ENCODE measurements at places on chromosomes 3 and 15.
A peak's percentile ranks its signal among the peaks of the same experiment; 100 is the strongest.

DNA sequence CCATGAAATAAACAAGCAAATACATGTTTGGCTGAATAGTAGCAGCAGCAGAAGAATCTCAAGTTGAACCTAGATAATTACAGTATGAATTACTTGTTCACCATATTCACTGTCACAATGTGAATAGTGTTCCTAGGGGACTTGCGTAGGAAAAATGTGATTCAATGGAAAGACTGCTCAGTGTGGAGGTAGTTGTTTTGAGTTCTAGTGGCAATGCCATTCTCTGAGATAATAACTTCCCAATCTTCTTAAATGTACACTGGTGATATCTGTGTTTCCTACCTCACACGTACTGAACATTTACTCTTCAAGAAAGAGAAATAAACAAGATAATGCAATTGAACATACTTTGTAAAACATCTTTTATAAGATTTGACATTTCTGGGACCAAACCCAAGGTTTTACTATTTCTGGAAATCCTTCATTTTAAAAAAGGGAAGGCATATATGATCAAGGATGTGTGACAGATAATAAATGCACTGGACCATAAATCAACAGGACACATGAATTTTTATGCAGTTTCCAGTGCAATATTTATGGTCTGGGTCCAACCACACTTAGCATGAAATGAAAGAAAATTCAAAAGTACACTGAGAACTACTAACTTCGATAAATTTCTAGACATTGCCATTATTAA, 598.3 kb upstream of the ZNF385D start:
- H3K27me3 ChIP-seq = no peaks in the 10 kb centered on the region
- H3K4me1 ChIP-seq = no peaks in the 10 kb centered on the region
- no peaks in the 10 kb centered on the region for H3K36me3 ChIP-seq
- DNase-seq = no peak
- no peak overlapping the region for H3K4me3 ChIP-seq

GRCh38 chr15:76330080-76330680, 6.4 kb upstream of the ISL2 start:
- peaks cover 2% of the 10 kb centered on the region for H3K4me1 ChIP-seq
- H3K4me3 ChIP-seq = no peak overlapping the region
- peaks cover 54% of the 10 kb centered on the region for H3K27me3 ChIP-seq
- DNase-seq = no peak
- no peaks in the 10 kb centered on the region for H3K36me3 ChIP-seq
- H3K27ac ChIP-seq = no peak overlapping the region

DNA sequence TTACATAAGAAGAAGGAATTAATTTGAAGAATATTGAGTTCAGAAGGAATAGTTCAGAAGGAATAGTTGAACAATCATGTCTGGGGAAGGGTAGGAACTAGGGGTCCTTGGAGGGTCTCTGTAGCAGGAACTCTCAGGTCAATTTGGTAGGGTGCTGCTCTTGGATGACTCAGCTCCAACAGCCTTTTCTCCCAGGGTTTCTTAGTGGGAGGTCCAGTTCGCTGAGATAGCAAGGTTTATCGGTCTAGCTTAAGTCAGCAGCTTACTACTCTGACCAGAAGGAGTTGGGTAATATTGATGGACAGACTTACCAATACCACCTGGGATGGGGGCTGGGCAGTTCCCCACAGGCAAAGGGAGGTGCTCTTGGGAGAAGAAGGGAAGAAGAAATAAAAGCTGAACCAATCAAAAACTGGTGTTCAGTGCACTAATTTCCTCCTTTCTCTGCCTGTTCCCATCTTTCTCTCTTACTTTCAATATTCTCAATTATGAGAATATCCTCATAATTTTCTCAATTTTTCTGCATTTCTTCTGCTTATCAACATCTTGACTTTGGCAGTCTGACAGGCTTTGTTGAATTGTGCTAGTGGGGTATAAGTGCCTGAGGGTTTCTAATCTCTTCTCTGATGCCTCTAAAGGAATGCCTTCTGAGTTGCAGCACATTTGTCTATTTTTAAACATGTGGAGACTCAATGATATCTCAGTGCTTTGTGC, 14.4 kb upstream of the MITF start:
- H3K27me3 ChIP-seq = no peaks in the 10 kb centered on the region
- no peaks in the 10 kb centered on the region for H3K36me3 ChIP-seq
- no peak for DNase-seq
- no peaks in the 10 kb centered on the region for H3K4me1 ChIP-seq
- H3K4me3 ChIP-seq = no peak overlapping the region

- H3K4me1 ChIP-seq = peaks cover 42% of the 10 kb centered on the region
- H3K27me3 ChIP-seq = no peaks in the 10 kb centered on the region
- H3K36me3 ChIP-seq = no peaks in the 10 kb centered on the region
- H3K27ac ChIP-seq = peak overlapping the region; percentile 87
- peak overlapping the region; percentile 81 for H3K4me3 ChIP-seq
- no peak for DNase-seq
Observed at GRCh38 chr3:39180183-39180545, 12.2 kb downstream of the XIRP1 start.

DNA sequence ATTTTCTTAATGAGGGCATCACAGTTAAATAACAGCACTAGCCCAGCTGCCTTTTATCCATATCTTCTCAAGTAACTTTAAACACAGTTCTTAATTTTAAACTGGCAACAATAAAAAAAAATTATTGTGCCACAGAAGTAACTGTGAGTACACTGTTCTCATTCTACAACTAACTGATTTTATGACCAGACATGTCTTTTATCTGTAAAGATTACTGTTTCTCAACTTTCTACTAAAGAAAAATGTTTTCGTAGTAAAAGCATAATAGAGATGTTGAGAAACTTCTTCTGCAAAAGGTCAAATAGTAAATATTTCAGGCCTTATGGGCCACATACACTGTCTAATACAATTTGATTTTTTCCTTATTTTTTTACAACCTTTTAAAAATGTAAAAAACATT, 32.0 kb downstream of the PLOD2 start:
- no peak for DNase-seq
- H3K27me3 ChIP-seq = no peaks in the 10 kb centered on the region
- no peak overlapping the region for H3K27ac ChIP-seq
- H3K4me3 ChIP-seq = no peak overlapping the region
- no peaks in the 10 kb centered on the region for H3K4me1 ChIP-seq
- no peaks in the 10 kb centered on the region for H3K36me3 ChIP-seq

DNA sequence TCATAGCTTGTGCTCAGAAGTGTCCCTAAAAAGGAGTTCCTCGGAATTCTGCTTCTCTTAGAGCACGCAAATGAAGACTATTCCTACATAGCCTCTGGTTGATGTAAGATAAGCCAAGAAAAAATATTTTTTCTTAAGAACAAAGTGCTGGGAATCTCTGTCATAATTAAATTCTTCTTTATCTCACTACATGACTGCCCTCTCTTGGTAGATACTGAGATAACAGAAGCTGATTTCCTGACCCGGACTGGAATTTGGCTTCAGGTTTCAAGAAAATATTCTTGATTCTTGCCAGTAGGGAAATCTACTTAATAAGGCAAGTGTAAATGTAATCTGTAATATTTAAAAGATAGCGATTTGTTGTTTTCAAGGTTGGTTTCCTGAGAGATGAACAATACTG, 31.3 kb upstream of the SETMAR start:
- DNase-seq = peak; percentile 21
- H3K27me3 ChIP-seq = no peaks in the 10 kb centered on the region
- H3K4me3 ChIP-seq = no peak overlapping the region
- H3K36me3 ChIP-seq = no peaks in the 10 kb centered on the region
- no peak overlapping the region for H3K27ac ChIP-seq

- H3K4me3 ChIP-seq = no peak overlapping the region
- DNase-seq = no peak
- no peak overlapping the region for H3K27ac ChIP-seq
- H3K4me1 ChIP-seq = no peaks in the 10 kb centered on the region
- peaks cover 18% of the 10 kb centered on the region for H3K36me3 ChIP-seq
Observed at GRCh38 chr15:73161546-73161945, 109.3 kb downstream of the NEO1 start.

Data from naive thymus-derived CD8-positive, alpha-beta T cell (primary cell).